ENCODE measurements at places on chromosomes 2 and 18. TPM values are rescaled to one million over a fixed set of nuclear protein-coding genes. Genes with fewer than 3 reads are reported as not detected.

DNA sequence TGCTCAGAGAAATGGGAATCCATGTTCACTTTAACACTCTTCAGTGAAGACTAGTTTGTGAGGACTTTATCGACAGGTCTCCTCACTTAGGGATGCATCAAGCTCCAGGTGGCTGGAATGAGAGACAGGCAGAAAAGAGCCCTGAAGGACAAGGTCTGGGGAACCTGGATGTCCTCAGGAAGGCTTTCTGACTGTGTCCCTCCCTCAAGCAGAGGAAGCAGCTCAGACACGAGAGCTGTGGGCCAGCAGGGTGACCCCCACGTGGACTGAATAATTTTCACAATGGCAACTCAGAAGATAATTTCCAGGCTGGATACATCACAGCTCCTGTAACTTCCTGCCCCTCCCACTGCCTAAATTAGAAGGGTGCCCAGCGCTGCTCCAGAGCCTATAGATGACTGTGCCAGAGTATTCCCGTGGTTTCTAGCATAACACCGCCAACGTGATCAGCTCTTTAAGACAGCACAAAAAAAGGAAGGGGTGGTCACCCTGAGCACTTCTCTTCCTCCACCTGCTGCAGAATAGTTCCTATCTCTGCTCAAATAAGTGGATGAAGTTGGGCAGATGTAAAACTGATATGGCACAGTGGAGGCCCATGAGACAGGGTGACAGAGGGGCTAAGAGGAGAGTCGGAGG is 25.7 kb upstream of the NCK2 start:
- no peak for DNase-seq

Gene OSBPL6
- not detected for total RNA-seq

- DNase-seq: peak; percentile 14
Observed at GRCh38 chr2:26185954-26186770, 13.3 kb downstream of the GAREM2 start.

DNA sequence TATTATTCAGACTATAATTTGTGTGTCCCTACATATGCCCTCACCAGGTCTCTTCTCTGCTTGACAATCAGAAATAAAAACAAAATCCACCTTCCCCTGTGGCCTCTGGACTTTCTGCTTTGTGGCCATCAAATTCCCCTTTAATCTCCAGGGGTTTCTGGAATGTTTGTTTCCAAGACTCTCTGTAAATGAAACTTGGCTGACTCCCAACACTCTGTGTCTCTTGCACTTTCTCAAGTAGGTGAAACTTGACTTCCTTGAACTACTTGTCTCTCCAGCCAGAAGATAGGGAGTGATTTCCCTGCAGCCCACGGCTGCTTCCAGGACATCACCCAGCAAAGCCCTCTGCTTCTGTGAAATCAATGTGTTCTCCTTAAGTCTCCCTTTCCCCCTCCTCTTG is 54.1 kb upstream of the AQP4 start:
- DNase-seq: no peak

DNA sequence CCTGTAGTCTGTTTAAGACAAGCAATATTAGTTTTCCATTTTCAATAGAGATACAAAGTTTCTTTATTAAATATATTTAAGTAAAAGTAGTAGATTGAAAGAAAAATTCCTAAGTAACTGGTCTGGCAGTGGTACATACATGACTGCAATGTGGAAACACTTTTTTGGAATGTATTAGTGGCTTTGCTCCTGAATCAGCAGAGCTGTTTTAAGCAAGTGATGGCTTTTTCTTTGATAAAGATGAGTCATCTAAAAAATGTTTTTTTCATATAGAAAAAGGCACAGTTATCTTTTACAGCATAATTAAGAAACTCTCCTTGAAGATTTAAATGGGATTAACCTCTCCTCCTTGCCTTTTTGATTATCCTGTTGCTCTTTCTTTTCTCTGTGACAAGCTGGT is 34.9 kb downstream of the KDM3A start:
- no peak for DNase-seq

GRCh38 chr18:77039196-77040130 is 93.1 kb downstream of the MBP start:
- no peak for DNase-seq

DNA sequence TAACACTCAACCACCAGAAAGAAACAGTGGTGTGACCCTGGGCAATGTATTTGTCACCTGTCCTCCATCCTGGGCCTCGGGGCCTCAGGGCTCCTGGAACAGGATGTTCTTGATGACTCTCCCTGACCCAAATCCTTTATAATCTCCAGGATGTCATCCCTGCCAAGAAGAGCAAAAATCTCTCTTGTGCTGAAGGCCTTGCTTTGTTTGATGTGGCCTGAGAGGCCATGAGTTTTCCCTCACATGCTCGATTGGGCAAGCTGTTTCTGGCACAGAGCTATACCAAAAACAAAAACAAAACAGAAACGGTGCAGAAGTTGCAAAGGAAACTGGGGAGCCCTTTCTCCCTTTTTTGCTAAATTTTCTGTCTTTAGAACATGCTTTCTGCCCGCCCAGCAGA is 35.7 kb upstream of the ST3GAL5 start:
- no peak for DNase-seq

DNA sequence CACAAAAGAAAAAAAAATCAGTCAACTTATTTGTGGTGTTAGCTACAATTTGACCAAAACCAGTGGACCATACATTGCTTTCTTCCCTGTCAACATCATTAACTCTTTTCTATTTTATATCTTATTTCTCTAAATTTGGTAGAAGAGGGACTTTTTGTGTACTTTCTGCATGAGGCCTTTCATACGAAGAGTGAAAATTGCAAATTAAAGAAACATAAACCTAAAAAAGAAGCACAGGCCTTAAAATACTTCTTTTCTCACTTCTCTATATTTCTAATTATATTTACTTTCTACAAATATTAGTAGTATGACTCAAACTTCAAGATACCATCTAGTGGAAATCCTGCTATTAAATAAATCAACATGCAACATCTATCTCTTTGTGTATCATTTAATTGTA is 1073.4 kb upstream of the ZEB2 start:
- DNase-seq: no peak

Gene COLEC12
- total RNA-seq: not detected

DNA sequence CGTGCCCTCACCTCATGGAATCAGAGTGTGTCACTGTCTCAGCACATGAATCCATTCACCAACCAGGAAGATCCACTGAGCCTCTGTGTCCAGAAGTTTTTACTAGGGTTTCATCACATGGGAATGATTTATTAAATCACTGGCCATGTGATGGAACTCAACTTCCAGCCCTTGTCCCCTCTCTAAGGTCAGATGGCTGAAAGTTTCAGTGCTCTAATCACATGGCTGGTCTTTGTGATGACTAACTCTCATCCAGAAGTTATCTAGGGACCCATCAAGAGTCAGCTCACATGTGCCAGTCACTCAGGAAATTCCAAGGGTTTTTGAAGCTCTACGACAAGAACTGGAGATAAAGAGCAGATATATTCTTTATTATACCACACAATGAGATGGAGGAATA is 140.5 kb upstream of the GYPC start:
- DNase-seq: no peak

Gene ABCB11
- total RNA-seq: not detected

Gene TMEM127
- 48.0 TPM for total RNA-seq

GRCh38 chr2:149575752-149576151 is 11.8 kb downstream of the MMADHC start:
- no peak for DNase-seq

DNA sequence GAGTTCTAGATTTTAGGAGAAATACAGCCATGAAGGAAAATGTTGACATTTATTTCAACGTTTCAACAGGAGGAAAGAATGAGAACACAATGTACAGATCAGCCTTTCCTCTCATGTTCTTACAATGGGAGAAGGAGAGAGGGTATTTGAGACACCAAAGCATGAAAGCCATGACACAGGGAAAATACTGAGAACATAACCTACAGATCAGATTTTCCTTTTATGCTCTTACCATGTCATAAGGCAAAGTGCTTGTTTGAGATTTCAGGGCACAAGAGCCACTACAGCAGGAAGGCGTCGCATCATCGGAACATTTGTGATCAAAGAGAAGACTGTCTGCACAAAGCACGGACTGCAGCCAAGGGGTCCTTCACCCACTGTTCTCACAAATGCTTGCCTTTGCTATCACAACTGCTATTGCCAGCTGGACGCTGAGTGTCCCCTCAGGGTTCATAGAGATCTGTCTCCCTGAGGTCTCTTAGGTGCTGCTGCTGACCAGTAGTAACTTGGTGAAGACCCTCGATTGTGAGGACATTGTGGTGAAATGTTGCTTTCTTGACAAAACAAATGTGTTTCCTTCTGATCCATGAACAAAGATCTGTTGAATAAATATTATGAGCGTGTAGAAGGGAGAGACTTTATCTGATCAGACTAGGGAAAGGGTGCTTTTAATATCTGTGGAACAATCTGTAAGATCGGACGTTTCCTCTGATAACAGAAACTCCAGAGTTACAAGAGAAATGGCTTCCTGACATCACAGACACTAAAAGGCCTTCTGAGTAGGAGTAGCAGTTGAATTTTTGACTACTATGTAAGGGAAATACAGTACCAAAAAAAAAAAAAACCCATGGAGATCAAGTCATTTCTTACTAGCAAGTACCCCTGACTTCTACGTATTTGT is 6.4 kb upstream of the IL1RL1 start:
- no peak for DNase-seq

Gene FAM136A
- total RNA-seq: 41.7 TPM

DNA sequence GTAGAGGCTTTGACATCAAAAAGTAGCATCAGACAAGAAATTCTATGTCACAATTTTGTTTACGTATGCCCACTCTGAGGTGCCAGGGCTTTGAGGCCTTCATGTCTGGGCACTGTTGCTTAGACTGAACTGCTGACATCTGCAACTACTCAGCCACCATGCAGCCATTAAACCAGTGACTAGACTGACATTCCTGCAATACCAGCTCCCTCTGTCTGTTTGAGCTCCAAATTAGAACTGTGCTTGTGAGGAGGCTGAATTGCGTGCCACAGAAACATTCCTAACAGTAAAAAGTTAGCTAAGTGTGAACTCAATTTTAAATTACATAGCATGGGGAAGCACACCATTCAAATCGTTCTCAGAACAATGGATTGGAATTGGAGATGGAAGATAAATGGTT is 163.2 kb downstream of the INSIG2 start:
- DNase-seq: no peak

DNA sequence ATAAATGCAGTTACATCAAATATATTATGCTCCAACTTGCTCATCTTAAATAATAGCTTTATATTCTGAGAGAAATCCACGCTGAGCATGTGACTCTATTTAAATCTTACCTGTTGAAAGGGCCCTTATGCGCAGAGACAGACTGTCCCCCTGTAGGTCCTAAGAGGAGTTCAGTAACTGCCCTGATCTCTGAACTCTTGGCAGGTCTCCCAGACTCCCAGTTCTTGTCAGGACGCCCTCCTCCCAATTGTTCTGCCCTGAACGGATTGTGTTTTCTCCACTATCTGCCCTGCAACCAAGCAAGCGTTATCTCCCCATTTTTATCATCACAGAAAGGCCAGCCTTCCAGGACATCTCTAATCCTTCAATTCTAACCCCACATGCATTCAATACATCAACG is 954.6 kb downstream of the TSN start:
- DNase-seq: no peak

- no peak for DNase-seq
Observed at GRCh38 chr2:2021995-2022394, 277.7 kb upstream of the PXDN start.

DNA sequence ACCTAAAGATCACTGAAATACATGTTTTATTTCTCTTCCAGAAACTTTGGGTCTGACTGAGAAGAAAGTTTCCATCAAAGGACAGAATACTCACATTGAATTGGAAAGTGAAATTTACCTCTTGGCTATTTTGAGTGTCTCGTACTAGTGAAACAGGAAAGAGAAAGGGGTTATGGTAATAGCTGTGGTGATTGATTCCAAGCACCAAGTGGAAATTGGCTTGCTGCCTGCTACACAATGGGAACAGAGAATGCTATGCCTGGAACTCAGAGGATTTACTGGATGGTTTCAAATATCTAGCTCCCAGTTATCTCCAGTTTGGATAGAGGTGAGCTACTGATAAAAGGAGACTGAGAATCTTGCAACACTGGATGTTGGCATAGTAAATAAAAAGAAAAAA is 492.8 kb upstream of the FSIP2 start:
- DNase-seq: no peak

DNA sequence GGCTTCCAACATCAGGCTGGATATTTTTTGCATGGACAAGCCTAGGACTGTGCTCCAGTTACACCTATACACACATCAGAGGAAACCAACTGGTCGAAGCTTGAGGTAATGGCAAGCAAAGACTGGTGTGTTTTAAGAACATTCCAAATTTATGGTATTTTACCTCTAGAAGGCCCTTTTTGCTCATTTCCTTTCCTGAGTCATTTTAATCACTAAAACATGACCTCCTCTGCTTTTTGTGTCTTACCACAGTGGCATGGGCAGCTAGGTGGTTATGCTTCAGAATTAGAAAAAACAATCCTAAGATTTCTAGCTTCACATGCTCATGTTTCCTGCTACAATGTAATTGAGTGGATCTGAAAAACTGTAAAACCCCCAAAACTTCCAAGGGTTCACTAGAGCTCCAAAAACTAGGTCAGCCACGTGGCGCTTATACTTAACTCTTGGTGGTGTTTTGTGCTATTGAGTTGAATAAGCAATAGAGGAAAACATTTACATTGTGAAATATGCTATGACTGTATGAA is 30.6 kb upstream of the CHRNA1 start:
- DNase-seq: no peak

Gene TMEM185B
- 29.6 TPM for total RNA-seq

DNA sequence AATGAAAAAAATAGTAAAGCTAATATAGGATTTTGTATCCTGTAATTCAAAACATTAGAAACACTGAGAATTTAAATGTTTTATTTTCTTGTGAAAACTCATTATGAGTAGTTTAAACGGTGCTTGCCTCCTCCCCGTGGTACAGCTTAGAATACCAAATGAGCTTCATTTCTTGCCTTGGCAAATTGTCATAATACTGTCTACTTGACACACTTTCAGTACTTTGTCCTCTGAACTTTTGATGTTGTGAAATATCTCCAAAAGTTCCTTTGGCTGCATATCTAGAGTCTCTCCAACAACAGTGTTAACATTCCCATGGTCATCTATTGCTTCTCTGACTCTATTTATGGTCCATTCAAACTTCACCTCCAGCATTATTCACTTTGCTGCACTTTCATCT is 61.9 kb upstream of the EPB41L5 start:
- no peak for DNase-seq

GRCh38 chr2:42764096-42764495 is at the start of gene OXER1:
OXER1 (minus strand) TSS chr2:42764135; CDS start chr2:42764062, 73 bp downstream.
- DNase-seq: no peak

Gene IL1B
- 0.20 TPM for total RNA-seq

DNA sequence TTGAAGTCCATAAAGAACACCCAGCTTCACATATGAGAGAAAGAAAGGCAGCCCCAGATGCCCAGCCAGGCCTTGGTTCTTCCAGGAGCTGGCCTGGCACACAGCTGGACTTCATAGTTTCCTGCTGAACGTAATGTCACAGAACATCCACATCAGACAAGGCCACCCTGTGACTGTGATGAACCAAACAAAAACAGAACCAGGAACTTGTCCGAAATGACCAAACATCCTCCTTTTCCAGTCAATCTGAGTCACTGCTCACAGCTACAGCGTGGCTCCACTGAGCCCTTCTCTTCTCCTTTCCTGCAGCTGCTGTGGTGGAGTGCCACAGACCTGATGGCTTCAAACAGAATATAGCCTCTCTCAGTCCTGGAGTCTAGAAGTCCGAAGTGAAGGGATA is 45.4 kb upstream of the PAPOLG start:
- DNase-seq: no peak

All from B cell (primary cell).